CD4-positive, CD25-positive, alpha-beta regulatory T cell (primary cell): ENCODE measurements at places on chromosomes 5 and 9. TPM values are rescaled to one million over a fixed set of nuclear protein-coding genes. Genes with fewer than 3 reads are reported as not detected.
A peak's percentile ranks its signal among the peaks of the same experiment; 100 is the strongest.

Gene ANGPTL2
- not detected for total RNA-seq

- peaks cover 3% of the 10 kb centered on the region for H3K27me3 ChIP-seq
- no peaks in the 10 kb centered on the region for H3K36me3 ChIP-seq
- H3K4me3 ChIP-seq, result no peak overlapping the region
- no peak for DNase-seq
Measured at GRCh38 chr5:57804505-57804904, 321.9 kb upstream of the ACTBL2 start.

GRCh38 chr5:154788212-154788611, 33.0 kb downstream of the LARP1 start:
- no peaks in the 10 kb centered on the region for H3K27me3 ChIP-seq
- peaks cover 39% of the 10 kb centered on the region for H3K4me1 ChIP-seq
- H3K4me3 ChIP-seq, result no peak overlapping the region
- peak overlapping the region; percentile 30 for H3K27ac ChIP-seq

GRCh38 chr5:142353071-142353472, 28.3 kb upstream of the SPRY4 start:
- no peak overlapping the region for H3K27ac ChIP-seq
- DNase-seq, result no peak
- no peak overlapping the region for H3K4me3 ChIP-seq

DNA sequence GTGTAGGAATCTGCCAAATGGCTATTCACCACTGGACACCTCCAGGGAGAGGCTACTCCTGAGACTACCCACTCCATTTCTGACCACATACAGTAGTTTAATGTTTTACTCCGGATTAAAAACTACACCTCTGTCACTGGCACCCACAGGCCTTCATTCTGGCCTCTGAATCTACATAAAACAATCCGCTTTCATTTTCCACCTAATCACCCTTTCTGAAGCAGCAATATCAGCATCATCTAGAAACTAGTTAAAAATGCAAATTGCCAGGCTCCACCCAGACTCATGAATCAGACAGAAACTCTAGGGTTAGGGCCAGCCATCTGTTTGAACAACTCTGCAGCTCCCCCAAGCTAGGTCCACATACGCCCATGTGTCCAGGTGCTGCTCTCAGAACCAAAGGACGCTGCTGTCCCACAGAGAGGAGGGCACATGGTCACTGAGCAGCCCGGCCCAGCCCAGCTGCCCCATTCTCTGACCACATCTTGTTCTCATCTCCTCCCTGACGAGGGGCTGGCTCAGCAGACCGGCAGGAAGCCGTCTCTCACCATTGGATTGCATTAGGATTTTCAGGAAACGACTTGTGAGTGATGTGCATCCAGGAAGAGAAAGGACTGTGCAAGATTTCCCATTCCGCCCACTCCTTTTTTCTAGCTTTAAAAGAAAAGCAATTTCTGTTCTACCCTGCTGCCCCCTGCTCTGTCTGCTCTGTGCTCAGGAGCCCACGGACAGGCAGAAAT, 34.7 kb downstream of the ADAM19 start:
- H3K27ac ChIP-seq, result peak overlapping the region; percentile 88
- peaks cover 8% of the 10 kb centered on the region for H3K36me3 ChIP-seq
- peak; percentile 66 for DNase-seq
- peak overlapping the region; percentile 78 for H3K4me3 ChIP-seq
- peaks cover 77% of the 10 kb centered on the region for H3K4me1 ChIP-seq

GRCh38 chr9:82252116-82252515, 263.5 kb downstream of the SPATA31D1 start:
- no peak for DNase-seq
- no peak overlapping the region for H3K4me3 ChIP-seq
- no peaks in the 10 kb centered on the region for H3K27me3 ChIP-seq
- no peaks in the 10 kb centered on the region for H3K4me1 ChIP-seq
- no peak overlapping the region for H3K27ac ChIP-seq
- no peaks in the 10 kb centered on the region for H3K36me3 ChIP-seq

GRCh38 chr5:145776886-145777285, 58.3 kb downstream of the PRELID2 start:
- no peaks in the 10 kb centered on the region for H3K36me3 ChIP-seq
- no peaks in the 10 kb centered on the region for H3K4me1 ChIP-seq
- DNase-seq, result no peak
- no peak overlapping the region for H3K4me3 ChIP-seq
- H3K27ac ChIP-seq, result no peak overlapping the region
- no peaks in the 10 kb centered on the region for H3K27me3 ChIP-seq

DNA sequence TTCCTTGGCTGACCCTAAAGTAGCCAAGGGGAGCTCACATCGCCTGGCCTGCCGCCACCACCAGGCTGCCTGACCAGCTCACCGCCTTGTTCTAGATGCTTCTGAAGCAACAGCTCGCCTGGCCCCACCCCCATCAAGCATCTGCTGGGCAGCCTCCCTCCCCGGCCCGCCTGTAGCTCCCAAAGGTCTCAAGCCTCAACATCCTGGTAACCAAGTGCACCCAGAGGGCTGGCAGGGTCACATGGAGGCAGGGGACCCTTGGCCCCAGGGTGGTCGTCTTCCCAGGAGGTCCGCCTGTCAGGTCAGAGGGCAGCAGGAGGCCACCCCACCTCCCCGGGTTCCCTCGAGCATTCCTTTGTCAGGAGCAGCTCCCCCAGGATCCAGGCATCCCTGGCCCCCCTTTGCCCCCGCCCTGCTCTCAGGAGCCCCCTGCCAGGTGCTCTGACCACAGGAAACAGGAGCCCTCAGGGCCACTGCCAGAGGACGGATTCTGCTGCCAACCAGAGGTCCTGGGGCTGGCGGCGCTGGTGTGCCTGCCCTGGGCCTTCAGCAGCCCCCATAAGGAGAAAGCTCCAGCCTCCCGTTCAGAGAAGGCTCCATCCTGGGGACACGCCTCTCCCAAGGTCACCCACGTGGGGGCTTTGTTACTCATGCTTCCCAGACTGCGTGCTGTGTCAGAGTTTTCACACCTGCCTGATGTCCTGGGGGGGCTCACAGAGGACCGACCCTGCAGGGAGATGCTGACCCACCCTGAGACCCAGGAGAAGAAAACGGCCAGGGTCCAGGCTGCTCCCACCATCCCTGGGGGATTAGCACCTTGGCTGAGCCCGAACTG, 3.5 kb upstream of the LRRC14B start:
- no peak for DNase-seq
- H3K4me1 ChIP-seq, result peaks cover 9% of the 10 kb centered on the region
- H3K27ac ChIP-seq, result no peak overlapping the region
- no peaks in the 10 kb centered on the region for H3K27me3 ChIP-seq
- H3K36me3 ChIP-seq, result no peaks in the 10 kb centered on the region

GRCh38 chr9:36772449-36773403, 200.0 kb downstream of the MELK start:
- DNase-seq, result no peak
- H3K27me3 ChIP-seq, result peaks cover 5% of the 10 kb centered on the region
- no peaks in the 10 kb centered on the region for H3K4me1 ChIP-seq

GRCh38 chr5:89016741-89017303, 133.8 kb upstream of the MEF2C start:
- no peak overlapping the region for H3K27ac ChIP-seq
- H3K4me1 ChIP-seq, result no peaks in the 10 kb centered on the region
- H3K4me3 ChIP-seq, result no peak overlapping the region
- no peaks in the 10 kb centered on the region for H3K36me3 ChIP-seq
- DNase-seq, result no peak
